ENCODE measurements at places on chromosomes 1 and 21.

DNA sequence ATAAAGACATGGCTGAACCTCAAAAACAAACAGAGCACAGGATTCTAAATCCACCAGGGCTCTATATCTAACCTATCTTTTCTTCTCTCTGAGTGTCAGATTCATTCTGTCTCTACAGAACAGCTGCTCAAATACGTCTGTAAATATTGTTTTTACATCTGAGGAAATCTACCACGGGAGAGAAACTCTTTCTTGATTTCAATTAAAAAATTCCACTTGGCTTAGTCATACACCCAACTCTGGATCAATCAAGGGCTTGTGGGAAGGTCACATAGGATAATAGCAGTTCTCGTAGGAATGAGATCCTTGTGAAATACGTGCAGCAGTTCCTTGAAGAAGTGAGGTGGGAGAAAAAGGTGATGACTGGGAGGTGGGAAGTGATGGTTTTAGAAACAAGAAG lies 1355.7 kb upstream of the ADGRL2 start:
- DNase-seq: no peak

DNA sequence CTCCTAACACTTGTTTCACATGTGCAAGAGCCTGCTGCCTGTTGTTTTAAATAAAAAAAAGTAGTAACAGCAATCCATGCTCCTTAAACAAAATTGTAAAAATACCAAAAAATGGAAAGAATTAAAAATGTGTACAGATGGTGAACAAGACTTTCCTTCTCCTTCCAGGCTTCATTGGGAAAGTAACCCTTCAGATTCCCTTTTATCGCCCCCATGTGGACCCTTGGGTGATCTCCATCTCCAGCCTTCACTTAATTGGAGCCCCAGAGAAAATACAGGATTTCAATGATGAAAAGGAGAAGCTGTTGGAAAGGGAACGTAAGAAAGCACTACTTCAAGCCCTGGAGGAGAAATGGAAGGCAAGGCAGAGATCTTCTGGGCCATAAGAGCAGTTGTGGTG lies 14.2 kb downstream of the VPS13D start:
- peak; percentile 16 for DNase-seq

DNA sequence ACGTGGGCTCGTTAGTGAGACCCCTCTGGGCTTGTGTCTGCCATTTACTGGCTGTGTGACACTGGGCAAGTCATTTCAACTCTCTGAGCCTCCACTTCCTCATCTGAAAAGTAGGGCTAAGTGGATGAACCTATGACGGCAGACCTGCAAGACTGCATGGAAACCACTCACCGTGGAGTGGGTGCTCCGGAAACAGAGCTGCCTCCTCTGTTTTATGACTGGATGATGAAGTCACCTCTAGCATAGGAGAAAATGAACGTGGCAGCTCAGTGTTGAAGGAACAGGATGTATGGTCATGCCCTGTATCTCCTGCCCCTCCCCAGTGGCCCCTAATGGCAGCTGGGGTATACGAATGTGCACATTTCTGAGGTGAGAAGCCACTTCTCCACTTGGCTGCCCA lies 40.5 kb downstream of the STPG1 start:
- DNase-seq: no peak

GRCh38 chr1:30305519-30305918 lies 417.9 kb downstream of the MATN1 start:
- no peak for DNase-seq

DNA sequence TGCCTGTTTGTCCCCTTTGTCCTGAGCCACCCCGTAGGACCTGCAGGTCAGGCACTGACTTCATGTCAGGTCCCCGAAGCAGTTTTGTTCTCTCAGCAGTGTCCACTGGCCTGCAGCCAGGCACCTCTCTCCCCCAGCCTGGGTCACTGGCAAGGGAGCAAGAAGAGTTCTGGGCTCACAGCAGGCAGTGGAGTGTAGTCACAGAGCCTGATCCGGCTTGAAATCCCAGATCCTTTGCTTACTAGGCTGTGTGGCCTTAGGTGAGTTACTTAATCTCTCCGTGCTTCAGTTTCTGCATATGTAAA lies 34.2 kb downstream of the L1TD1 start:
- DNase-seq: no peak

- DNase-seq: no peak
These were observed 103.9 kb downstream of the HMCN1 start for GRCh38 chr1:185838111-185838510.

DNA sequence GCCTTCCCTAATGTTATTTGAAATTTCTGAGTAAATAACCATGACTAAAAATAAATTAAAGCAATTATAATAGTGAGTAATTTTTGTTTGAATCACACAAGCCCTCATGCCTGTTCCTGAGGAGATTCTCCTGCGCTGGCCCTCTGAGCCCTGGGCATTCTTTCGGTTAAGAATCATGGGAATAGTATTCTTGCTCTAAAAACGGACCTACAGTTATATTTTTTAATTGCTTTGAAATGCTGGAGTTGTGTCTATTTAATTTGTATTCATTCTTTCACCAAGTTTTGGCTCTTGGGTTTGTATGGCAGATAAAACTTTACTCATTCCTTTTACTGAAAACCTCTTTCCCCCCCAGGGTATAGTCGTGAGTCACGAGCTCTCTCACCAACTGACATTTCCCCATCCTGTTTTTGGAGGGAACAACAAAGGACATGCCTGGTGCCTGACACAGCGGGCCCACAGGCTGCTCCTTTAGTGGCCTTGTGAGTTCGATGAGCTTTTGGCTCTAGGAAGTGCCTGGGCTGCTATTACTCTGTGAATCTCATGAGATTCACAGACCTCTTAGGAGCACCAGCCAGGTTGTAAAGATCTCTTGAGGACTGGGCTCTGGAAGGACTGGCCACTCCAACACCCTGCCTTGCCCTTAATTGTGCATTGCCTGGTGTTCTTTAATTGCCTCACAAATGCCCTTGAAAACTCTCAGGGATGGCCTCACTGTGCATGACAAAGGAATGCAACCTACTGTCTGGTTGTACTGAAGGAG lies 58.6 kb downstream of the DDR2 start:
- no peak for DNase-seq

GRCh38 chr1:91776068-91776794 lies 109.7 kb downstream of the TGFBR3 start:
- no peak for DNase-seq

DNA sequence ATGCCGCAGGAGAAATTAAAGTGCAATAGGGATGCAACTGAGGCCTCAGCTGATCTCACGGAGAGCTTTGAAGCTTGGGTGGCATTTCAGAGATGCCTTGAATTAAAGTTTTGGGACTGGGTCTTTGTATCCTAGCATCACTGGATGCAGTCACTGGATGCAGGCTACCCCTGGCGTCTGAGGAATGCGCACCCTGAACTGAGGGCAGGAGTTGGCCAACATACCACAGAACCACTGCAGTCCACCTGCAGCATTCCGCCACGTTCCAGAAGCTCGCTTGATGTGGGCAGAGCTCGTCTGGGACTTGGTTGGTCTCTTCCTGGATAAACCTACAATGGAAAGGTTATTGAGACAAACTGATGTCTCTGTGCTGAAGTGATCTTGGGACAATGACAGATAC lies 34.1 kb upstream of the IGSF5 start:
- no peak for DNase-seq

DNA sequence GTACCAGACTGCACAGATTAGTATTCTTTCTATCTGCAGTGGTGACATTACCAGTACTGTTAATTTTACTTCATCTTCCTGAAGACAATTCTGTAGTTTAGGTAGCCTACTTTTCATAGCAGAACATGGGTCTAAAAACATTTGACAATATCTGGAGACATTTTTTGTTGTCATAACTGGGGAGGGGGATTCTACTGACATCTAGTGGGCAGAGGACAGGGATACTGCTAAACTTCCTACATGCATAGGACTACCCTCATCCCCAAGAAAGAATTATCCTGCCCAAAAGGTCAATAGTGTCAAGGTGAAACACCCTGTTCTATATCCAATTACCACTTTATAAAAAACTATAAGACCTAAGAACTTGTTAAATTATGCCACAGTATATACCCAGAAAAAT lies 3.4 kb upstream of the ARHGAP29 start:
- DNase-seq: no peak

DNA sequence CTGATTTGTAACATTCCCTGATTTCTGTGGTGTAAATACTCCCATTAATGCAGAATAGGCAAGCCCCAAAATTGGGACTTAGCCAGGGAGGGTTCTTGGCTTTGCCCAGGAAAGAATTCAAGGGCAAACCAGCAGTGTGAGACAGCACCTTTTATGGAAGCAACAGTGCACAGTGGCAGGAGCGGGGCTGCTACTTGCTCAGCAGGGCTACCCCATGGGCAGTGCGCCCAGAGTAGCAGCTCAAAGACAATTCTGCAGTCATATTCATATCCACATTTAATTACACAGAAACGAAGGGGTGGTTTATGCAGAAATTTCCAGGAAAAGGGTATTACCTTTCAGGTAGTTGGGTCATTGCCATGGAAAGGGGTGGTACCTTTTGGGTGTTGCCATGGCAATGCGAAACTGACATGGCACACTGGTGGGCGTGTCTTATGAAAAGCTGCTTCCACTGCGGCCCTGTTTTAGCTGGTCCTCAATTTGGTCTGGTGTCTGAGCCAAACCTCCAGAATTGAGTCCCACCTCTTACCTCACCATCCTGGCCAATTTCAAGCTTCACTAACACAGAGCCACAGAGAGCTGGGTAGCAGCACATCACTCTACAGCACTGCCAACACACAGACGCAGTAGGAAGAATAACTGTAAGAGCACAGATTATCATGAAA lies 35.9 kb downstream of the FHAD1 start:
- DNase-seq: no peak

- no peak for DNase-seq
These were observed 91.7 kb downstream of the RHOU start for GRCh38 chr1:228827019-228827418.

- no peak for DNase-seq
These were observed 46.7 kb upstream of the OSBPL9 start for GRCh38 chr1:51570063-51570710.

DNA sequence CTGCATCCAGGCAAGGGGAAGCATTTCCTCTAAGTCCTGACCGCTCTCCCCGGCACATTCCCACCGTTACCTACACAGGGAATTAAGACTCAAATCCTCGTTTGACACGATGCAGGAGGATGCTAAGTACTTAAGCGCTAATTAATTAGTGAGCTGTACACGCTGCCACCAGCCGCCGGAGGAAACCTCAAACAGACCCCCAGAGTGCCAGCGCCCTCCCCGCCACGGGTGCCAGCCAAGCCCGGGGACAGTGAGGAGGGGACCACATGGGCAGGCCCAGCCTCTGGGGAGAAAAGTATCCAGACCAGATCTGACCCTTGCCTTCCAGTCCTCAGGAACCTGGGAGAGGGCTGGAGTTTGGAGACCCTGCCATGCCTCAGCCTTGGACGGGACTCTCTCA lies 17.4 kb upstream of the CASZ1 start:
- no peak for DNase-seq

- DNase-seq: no peak
These were observed 5.2 kb downstream of the ZDHHC18 start for GRCh38 chr1:26831546-26832248.

DNA sequence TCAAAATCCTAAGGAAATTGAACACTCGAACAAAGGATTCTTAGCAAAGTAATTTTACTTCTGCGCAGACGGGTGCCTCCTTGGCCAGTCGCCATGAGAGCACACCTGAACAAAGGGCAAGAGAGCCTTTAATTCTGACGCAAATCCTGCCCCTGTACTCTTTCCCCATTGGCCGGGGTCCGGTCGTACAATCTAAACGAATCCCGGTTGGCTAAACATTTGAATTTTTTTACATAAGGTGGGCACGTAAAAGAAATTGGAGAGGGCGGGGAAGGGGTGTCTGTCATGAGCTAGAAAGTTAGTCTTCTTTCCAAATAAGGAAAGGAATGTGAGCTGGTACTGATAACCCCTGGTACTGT lies 8.2 kb upstream of the IL22RA1 start:
- no peak for DNase-seq

DNA sequence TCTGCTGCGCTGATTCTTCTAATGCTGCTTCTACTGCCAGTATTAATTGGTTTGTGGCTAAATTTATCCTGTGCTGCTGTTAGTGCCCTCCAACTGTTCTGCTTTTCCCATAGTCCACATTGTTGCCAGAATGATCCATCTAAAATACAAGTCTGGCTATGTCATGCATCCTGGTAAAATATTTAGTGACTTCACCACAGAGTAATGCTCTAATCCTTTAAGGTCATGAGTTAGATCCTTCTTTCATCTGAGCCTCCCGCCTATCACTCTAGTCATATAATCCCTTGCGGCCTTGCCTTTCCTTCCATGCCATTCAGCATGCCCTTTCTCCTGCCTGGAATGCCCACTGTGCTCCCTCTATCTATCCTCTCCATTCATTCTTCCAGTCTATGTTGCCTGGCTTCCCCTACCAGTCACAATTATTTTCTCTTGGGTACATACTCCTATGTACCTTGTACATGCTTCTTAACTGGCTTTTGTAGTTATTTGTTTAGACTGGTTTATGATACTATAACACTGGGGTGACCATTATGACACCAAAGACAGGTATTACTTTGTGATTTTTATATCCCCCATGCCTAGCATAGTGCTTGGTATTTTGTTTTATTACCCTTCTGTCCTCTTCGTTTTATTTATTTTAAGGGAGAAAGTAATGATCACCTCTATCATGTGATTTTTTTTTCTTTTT lies 144.0 kb downstream of the MAGI3 start:
- peak; percentile 35 for DNase-seq

DNA sequence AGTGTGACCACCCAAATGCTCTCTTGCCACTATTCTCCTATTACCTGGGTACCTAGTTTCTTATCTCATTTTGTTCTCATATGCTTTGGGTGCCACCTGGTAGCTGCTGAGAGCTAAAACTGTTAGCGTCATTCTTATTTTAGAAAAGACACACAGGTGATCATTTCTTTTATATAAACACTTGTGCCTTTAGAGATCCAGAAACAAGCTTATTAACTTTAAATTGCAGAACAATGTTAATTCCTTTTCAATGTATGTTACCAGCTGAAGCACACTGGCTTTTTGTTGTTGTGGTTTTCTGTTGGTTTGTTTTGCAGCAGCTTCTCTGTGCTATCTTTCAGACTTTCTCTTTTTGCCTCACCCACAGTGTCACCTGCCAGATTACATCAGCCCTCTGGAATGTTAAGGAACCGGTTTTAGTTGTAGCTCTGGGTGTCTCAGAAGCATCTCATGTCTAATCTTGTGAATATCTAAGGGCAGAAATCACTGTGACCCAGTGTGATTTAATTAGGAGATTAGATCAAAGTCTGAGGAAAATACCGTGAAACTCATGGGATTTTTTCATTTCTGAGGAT lies 43.4 kb upstream of the SLC19A2 start:
- peak; percentile 77 for DNase-seq

DNA sequence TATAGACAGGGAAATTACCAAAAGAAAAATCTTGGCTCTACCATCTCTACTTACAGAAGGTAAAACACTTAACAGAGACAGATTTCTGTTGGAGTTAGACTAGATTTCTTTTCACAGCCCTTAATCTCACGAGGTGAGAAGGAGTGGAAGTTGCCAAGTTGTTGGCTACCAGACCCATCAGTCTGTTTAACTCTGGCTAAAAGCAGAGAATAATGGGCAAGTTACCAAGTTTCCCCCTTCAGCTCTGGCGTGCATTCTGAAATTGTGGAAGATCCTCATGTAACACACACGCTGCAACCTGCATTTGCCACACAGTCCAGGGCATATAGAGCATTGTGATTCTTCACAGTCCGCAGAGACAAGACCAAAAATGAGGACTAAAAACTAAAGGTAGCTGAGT lies 49.3 kb downstream of the STX6 start:
- DNase-seq: no peak
